Large intestine (tissue), 12 donors: ENCODE measurements at places on chromosomes 4 and X.

- no peak for DNase-seq
Measured at GRCh38 chr4:25797136-25797535, 65.7 kb downstream of the SEL1L3 start.

DNA sequence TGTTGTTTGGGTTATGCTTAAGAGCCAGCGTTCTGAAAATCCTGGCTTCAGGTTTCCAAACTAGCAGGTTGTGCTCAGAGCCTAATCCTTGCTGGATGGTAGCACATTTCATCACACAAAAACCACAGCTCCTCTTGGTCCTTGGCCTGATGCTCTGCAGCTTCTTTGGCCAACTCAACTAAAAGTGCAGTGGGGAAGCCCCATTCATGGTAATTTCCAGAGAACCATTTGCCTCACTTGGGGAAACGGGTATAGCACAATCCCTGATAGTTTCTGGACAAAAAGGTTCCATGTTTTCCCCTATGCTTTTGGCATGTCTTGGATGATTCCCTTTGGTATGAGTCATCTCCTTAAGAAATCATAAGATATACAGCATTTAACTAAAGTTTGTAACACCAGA, 78.7 kb downstream of the SYNPO2 start:
- no peak for DNase-seq

DNA sequence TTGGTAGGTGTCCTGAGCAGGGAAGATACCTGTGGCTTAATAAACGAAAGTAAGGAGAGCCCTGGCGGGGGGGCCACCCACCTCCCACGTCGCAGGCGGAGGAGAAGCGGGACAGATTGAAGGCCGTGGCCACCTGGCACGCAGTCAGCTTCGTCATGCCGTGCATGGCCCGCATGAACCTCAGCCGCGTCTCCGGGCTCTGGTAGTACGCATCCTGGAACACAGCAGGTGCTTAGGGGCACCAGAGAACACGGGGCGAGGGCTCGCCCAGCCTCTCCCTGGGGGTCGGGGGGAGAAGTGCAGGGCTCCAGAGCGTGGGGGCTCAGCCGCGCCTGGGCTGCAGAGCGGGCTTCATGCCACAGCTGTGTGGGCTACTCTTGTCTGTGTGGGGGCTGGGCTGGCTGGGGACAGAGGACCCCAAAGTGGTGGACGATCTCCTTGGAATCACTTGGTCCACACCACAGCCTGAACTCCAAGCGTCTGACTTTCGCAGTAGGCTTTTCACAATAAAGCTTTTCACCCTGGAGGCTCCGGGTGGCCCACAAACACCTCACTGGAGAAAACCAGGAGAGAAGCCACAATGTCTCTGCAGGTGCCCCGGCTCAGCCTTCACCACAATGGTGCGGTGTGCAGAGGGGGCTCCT, 27.1 kb upstream of the SLC25A6 start:
- DNase-seq: no peak

- no peak for DNase-seq
Measured at GRCh38 chr4:72505314-72505744, 63.7 kb downstream of the ADAMTS3 start.

- no peak for DNase-seq
Measured at GRCh38 chr4:119172223-119172622, 36.6 kb downstream of the MYOZ2 start.

DNA sequence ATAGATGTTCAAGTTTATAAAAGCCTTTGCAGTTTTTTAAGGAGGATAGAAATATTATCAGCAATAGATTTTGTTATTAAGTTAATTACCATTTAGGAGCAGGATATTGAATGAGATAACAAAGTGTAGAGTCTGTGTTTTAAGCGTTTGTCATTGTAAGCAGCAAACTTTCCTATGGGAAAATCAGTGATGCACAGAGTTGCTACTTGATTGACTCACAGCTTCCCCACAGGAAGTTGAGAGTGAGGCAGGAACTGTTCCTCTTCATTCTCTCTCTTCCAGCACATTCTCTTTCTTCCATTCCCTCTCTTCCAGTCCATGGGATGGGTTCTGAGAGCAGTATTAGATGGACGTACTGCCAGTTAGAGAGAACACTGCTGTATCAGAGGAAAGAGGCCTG, 867.7 kb upstream of the AGA start:
- no peak for DNase-seq

GRCh38 chr4:157587681-157588423, 367.3 kb downstream of the GRIA2 start:
- DNase-seq: no peak

- no peak for DNase-seq
Measured at GRCh38 chr4:83308672-83309071, 24.1 kb upstream of the COQ2 start.

- DNase-seq: no peak
Measured at GRCh38 chrX:125132274-125132673, 187.4 kb upstream of the TEX13C start.

DNA sequence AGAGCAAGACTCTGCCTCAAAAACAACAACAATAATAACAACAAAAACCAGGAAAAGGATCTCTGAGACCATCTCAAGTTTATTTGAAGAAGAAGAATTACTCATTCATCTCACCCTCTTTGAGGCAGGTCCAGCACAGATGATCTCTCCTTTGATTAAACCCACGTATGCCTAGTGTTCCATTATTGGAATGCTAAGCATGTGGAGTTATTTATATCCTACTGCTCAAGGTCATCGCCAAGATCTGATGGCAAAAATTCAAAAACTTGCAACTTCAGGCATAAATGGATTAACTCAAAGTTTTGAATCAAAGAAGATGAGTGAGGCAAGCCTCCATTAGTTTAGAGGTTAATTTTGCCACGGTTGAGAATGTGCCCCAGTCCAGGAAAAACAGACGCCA, 184.2 kb downstream of the DHRSX start:
- DNase-seq: no peak
